ENCODE measurements at places on chromosomes 6 and 20.

- DNase-seq, result peak; percentile 61
Measured at GRCh38 chr20:18048176-18048575, 9.5 kb downstream of the OVOL2 start.

- no peak for DNase-seq
Measured at GRCh38 chr6:40754461-40755045, 167.4 kb upstream of the LRFN2 start.

- no peak for DNase-seq
Measured at GRCh38 chr6:16286151-16286522, 47.8 kb downstream of the GMPR start.

GRCh38 chr6:4848382-4849068 lies 72.3 kb downstream of the CDYL start:
- DNase-seq, result peak; percentile 58

DNA sequence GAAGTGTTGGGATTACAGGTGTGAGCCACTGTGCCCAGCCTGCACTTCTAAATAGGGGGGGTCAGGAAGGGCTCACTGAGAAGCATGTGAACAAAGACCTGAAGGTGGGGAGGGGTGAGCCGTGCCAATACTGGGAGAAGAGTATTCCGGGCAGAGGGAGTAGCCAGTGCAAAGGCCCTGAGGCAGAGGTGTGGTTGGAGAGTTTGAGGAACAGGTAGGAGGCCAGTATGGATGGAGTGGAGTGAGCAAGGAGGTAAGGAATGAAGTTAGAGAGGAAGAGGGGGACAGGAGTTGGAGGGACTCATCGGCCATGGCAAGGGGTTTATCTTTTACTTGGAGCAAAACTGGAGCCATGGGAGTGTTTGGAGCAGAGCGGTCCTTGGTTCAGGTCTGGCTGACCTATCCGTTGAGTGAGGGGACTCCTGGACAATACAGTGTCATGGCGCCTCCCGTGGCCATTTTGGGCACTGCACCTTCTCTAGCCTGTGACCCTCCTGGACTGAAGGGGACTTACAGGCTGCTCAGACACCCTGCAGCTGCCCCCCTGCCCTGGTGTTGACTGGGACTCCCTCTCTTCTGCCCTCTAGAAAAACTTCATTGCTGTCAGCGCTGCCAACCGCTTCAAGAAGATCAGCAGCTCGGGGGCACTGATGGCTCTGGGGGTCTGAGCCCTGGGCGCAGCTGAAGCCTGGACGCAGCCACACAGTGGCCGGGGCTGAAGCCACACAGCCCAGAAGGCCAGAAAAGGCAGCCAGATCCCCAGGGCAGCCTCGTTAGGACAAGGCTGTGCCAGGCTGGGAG lies 12.1 kb downstream of the FOXS1 start:
- DNase-seq, result peak; percentile 80

DNA sequence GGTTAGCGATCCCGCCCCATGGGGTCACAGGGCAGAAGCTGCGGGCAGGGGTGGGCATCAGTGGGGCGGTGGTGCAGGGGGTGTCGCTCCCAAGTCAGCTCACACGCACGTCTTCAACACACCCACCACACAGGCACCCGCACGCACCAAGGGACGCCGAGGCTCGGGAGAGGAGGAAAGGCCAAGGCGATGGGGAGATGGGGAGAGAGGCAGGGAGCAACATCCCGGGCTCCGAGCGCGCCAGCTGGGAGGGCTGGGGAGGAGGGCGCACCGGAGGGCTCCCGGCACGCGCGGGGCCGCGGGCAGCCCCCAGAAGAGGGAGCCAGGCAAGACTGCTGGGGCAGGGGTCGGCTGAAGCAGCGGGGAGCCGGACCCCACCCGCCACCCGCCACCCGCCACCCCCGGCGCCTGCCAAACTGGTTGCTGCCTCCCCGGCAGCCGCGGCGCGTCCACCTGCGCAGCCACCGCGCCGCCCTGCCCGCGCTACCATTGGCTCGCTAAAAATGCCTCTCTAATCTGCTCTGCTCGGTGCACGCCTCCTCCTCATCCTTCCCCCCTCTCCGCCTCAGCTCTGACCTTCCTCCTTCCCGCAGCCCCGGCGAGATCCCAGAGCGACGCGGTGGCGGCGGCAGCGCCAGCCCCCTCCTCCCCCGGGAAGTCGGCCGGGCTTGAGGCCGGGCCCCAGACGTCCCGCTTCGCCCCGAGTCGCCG lies at the start of gene PACSIN1:
Gene PACSIN1, plus strand, starts transcription at position 546 of the 711 bp plus-strand sequence. CDS start 60,230 bp downstream, outside the sequence.
- peak; percentile 57 for DNase-seq

- no peak for DNase-seq
Measured at GRCh38 chr6:159609652-159610178, 83.3 kb downstream of the SOD2 start.

DNA sequence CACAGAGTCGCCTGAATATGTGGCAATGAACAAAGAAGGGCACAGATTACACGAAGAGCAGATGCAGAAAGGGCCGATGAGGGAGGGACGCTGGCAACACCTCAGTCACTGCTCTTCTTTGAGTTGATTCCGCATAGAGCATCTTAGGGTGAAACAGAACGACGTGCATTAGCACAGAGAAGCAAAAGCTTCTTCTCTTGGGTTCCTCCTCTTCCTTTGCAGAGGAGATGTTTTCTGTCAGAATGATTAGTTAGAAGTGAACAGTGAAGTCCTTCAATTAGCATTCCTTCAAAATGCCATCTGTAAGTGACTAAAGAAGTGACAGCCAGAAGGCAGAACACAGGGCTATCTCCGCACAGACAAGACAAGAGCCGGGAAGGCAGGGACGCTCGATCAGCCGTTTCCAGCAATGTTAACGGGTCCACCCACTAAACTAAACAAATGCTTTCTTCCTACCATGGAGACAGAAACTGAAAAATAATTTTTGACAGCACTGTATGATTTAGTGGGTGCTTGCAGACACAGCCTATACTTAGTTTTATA lies 219.8 kb upstream of the AGPAT4 start:
- DNase-seq, result no peak

GRCh38 chr6:100809346-100809745 lies 71.8 kb downstream of the ASCC3 start:
- DNase-seq, result no peak

- DNase-seq, result no peak
Measured at GRCh38 chr6:105137388-105137787, 42.4 kb downstream of the POPDC3 start.

Data from hematopoietic multipotent progenitor cell treated with erythropoietin and hydrocortisone succinate and interleukin-3 and kit ligand, for 4 days (in vitro differentiated cells).